Neuronal stem cell (in vitro differentiated cells): ENCODE measurements at places on chromosomes 7 and 10.

- DNase-seq: no peak
Observed at GRCh38 chr7:151514461-151515275, 5.0 kb downstream of the RHEB start.

GRCh38 chr10:6457376-6457775, 122.7 kb downstream of the PRKCQ start:
- no peak for DNase-seq

DNA sequence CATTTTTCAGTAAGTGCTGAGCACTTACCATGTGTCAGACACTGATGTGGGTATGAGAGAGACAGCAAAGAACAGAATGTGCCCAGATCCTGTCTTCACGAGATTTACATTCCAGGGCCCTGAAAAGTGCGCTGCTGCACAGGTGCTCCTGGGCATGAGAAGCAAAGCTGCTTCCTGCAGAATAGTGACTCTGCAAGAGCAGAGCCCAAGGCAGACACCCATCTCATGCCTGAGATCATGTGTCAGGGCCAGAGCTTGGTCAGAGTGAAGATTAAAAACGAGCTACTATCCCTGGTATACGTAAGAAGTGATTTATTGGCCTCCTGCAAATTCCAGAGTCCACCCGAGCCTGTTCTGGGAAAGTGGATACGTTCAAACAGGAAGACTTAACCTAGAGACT, 824.4 kb downstream of the GRID1 start:
- DNase-seq: no peak

GRCh38 chr10:36448760-36449691, 676.4 kb upstream of the ANKRD30A start:
- peak; percentile 27 for DNase-seq

DNA sequence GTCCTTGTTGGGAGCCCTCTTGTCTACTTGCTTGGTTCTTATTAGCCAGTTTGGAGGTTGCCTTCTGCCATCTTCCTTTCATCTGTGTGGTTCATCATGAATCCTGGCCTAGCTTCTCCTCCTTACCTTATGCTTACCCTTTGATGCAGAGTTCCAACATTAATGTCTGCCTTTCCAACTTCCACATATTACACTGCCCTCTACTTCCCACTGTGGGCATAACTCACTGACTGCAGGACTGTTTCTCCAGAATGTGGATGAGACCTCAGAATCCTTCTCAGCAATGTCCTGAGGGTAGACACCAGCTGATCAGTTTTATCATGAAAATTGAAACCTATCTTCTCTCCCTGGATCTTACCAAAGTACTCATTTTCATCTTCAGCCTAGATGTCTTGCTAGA, 491.0 kb downstream of the LRMDA start:
- DNase-seq: no peak

- DNase-seq: no peak
Observed at GRCh38 chr10:91360461-91360860, 49.7 kb upstream of the HECTD2 start.

DNA sequence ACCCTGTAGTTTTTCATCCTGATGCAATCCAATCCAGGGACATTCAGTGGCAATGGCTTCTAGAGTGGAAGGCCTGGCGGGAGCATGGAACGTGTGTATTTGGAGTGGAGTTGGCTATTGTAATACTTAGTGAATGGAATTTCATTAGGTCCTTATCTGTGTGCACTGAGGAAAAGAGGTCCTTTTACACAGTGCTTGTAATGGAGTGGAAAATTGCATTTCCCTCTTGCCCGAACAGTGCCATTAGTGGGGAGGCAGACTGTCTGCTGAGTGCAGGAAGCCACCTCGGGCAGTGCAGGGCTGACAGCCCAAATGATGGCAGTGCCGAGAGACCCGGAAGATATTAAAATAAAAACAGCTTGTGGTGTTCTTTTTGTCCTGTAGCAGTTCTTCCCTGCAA, 786.6 kb downstream of the LRMDA start:
- no peak for DNase-seq

- peak; percentile 43 for DNase-seq
Observed at GRCh38 chr10:35639728-35640401, 2.2 kb downstream of the FZD8 start.

- no peak for DNase-seq
Observed at GRCh38 chr10:43703286-43703685, 54.6 kb upstream of the ZNF32 start.

DNA sequence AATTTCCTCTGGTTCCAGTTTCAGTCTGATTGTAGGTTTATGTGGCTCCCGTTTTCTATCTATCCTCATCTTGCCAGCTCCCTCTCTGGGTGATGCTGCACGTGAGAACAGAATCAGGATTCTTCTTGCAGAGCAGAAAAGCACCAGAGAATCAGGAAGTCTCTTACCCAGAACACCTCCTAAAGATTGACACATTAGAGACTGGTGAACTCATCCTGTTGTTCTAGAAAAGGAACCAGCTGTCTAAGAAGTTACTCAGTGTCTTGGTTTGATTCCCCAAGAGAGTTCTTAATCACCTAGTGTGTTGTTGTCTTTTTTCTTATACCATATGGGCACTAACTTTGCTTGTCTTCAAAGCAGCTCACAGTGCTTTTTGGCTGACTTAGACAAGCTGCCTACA, 152.4 kb downstream of the DGKI start:
- no peak for DNase-seq

- peak; percentile 3 for DNase-seq
Observed at GRCh38 chr10:108323274-108323798, 1158.8 kb upstream of the SORCS1 start.

DNA sequence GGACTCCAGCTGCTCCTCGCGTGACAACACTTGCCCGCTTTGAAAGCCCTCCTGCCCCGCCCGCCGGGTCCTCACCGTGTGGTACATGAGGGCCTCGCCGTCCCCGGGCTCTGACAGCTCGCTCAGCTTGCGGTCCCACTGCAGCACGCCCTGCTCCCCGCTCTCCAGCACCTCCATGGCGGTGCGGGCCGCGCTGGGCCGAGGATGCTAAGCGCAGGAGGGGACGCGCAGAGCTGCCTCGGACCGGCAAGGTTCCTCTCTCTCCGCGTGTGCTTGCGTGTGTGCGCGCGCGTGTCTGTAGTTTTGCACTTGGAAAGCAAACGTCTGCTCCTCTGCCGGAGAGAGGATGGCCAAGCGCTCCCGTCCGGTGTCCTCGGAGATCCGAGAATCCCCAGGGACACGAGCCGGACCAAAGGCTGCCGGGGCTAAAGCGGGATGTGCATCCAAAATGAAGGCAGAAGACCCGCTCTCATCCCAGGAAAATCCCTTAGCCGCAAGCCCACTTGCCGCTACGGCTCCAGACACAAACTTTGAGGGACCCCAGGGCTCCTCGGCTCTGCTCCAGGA, at the start of gene CREB3L2:
Gene CREB3L2, minus strand, starts transcription at position 558 of the 567 bp plus-strand sequence. Its CDS starts 381 bp downstream, at position 177.
- no peak for DNase-seq

DNA sequence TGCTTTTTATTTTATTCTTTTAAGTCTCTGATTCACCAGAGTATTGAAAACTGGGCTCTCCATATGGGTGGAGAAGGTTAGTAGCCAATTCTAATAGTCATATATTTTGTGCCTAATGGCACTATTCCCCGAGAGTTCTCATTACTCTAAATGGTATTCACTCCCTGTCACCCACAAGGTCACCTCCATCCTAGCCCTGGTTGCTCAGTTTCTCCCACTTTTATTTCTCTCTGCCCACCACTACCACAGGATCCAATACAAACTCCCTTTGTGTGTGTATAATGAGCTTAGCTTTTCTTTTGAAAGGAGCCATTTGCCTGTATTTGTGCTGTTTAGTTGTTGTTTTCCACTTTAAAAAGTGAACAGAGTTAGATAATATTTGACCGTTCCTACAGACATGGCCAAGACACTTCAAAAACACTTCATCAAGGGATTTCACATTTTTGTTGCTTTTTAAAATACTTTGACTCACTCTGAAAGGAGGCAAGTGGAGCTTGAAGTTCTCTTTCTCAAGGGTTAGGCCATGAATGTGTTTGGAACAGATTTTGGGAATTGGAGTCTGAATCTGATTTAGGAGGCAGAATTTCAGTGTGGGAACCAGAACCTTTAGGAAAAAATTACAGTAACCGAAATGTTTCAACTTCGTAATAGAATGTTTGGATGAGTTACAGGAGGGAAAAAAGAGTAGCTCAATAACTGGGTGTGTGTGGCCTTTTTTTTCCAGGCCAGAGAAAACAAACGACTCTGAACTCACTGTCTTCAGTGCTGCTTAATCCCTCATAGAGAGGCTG, 321.3 kb downstream of the BICC1 start:
- no peak for DNase-seq

GRCh38 chr10:25174461-25175230, at the start of gene GPR158:
Gene GPR158, plus strand, starts transcription at chr10:25175001. Its CDS starts 420 bp downstream, at chr10:25175421.
- DNase-seq: peak; percentile 97

- no peak for DNase-seq
Observed at GRCh38 chr7:74212661-74213060, 2.9 kb downstream of the LAT2 start.

DNA sequence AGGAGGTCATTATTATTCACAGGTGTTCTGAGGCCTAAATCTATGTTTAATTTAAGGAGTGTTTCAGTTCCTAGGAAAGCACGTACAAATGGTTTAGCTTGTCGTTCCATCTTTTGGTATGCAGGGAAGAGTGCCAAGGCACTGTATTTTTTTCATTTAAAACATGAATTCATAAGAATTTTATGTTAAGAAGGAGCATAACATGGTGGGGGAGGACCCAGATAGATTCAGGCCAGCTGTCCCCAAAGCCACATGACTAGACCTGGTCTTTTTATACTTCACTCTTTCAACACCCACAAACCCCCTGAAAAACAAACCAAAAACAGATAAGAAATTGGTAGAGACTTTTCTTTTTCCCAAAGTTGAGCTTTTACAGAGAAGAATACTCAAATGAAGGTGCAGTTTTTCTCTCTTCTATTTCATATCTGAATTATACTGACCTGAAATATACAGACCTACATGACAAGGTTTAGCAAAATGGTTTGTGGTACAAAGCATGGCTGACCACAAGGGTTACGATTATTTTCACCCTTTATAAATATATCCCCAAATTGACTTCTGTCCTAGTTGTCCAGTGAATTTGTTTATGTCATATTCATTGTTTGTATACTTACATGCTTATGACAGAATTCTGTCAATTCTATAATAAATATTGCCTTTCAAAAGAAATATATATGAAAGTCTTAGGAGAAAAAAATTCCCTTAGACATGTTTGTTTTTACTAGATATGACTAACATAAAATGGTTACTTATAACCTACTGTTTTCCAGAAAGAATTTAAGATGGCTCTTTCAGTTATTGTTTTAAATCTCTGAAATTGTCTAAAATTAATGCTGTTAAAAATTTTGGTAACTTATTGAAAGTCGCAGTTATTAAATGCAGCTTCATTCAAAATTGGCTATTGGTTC, 71.3 kb downstream of the AP3M1 start:
- no peak for DNase-seq

GRCh38 chr10:31929261-31930022, 811 bp upstream of the ARHGAP12 start:
- DNase-seq: peak; percentile 6

GRCh38 chr10:42985436-42986316, 91.2 kb upstream of the RET start:
- DNase-seq: no peak

DNA sequence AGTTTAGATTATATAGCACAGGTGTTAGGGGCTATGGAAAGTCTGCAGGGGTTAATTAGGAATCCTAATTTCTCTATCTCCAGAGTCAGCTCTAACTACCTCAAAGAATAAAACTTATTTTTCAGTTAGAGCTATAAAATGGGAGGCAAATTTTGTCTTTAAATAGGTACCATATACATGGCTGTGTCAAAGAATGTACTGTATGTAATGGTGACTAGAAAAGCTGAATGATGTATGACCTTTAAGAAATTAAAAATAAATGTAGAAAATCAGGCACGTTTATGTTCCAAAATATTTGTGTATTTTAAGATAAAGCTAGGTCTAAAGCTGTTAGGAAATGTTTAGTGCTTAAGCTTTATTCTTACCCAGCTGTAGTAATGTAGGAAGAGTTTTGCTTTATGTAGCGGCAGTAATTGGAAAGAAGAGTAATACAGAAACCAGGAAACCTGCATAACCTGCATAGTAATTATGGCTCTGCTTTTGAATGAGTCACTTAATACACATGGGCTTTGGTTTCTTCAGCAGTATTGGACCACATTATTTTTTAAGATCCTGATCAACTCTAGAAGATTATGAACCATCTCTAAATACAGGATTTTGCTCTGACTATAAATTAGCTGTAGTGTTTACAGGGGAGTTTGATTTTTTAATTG, 85.0 kb downstream of the KMT2E start:
- DNase-seq: no peak

DNA sequence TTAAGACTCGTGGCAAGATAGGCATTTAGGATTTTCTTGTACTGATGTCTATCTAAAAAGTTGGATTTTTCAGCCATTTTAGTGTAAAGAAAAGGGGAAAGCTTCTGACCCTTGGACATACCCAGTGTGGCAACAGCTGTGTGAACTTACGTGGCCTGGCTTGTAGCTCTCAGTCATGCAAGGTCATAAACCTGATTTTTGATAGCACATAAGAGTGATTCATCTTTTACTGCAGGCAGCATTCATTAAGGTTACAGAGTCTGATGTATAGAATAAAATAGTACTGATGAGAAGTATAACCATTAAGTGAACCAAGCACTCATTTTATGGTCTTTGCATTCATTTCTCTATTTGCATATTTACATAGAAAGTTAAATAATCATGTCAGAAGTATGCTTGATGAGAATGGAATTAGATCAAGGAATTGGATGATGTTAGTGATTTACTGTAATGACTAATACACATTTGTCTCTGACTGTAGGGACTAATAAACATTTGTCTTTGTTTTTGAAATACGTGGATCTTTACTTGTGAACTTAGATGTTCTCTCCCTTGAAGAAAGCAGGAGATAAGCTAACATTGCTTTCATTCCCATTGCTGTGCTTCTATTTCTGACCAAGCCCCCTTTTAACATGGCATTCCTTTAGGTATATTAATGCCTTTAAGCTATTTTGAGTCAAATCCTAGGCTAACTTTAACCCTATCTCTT, 88.2 kb downstream of the GSDME start:
- no peak for DNase-seq

- DNase-seq: no peak
Observed at GRCh38 chr7:153640586-153640985, 411.6 kb upstream of the DPP6 start.

DNA sequence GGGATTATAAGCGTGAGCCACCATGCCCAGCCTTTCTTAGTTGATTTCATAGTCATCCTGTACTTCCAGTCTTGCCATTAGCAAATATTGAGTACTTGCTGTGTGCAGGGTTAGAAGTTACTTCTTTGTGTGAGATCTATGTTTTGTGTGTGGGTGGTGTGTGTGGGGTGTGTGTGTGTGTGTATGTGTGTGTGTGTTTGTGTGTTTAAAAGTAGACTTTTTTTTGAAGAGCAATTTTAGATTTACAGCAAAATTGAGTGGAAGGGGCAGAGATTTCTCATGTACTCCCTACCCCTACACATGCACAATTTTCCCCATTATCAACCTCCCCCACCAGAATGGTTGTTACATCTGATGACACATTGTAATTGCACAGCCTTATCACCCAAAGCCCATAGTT, 48.2 kb downstream of the KAT6B start:
- DNase-seq: no peak

DNA sequence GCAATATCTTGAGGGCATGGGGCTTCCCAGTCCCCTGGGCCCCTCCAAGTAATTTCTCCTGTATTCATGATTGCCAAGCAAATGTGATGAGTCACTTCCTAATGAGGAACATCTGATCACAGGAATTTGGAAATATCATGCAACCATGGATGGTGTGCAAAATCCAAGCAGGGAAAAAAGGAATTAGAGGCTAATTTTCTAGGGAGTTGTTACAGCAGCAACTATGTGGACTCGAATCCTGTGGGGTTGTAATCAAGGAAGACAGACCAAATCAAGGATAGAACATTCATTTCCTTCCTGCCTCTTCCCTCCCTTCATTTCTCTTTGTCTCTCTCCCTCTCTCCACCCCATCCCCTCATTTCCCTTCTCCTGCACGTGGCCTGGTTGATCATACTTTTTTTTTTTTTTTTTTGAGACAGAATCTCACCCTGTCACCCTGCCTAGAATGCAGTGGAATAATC, 23.9 kb upstream of the AGFG2 start:
- no peak for DNase-seq
